CD4-positive, alpha-beta T cell treated with Interleukin-2 at 100 ng/mL for 4 hours (primary cell): ENCODE measurements at places on chromosomes 16 and 17.

- DNase-seq: no peak
Measured at GRCh38 chr16:26987597-26988010, 79.1 kb upstream of the C16orf82 start.

DNA sequence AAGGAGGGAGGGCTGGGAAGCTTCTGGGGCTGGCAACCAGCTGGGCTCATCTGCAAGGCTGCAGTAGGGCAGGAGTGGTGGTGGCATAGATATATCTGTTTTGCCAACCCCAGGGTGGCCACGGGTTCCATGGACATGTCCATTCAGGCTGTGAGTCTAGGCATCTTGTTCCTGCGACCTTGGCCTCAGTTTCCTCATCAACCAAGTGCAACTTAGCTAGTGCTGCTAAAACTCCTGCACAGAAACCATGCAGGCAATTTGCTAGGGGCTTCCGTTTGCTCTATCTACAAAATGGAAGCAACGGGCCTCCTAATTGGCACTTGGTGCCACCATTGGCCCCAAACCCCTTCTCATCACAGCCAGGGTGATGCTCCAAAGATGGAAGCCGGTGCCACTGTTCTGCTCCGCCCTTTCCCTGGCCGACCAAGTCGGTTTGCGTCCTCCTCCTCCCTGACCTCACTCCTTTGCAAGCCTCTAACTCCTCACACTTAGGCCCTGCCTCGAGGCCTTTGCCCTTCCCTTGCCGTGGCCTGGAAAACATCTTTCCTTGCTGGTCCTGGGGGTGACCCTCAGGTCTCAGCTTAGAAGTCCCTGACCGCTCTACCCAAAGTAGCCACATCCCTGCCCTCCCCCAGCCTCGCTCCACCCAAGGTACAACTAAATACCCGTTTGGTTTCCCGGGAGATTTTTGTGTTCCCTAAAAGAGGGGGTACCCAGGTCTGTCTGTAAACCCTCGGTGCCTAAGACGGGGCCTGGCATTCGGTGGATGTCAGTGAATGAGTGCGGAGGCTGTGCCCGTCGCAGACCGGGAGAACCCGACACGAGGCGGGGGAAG is 1.2 kb downstream of the SREBF1 start:
- DNase-seq: no peak

- peak; percentile 89 for DNase-seq
Measured at GRCh38 chr17:29140051-29140621, 40.1 kb downstream of the MYO18A start.

DNA sequence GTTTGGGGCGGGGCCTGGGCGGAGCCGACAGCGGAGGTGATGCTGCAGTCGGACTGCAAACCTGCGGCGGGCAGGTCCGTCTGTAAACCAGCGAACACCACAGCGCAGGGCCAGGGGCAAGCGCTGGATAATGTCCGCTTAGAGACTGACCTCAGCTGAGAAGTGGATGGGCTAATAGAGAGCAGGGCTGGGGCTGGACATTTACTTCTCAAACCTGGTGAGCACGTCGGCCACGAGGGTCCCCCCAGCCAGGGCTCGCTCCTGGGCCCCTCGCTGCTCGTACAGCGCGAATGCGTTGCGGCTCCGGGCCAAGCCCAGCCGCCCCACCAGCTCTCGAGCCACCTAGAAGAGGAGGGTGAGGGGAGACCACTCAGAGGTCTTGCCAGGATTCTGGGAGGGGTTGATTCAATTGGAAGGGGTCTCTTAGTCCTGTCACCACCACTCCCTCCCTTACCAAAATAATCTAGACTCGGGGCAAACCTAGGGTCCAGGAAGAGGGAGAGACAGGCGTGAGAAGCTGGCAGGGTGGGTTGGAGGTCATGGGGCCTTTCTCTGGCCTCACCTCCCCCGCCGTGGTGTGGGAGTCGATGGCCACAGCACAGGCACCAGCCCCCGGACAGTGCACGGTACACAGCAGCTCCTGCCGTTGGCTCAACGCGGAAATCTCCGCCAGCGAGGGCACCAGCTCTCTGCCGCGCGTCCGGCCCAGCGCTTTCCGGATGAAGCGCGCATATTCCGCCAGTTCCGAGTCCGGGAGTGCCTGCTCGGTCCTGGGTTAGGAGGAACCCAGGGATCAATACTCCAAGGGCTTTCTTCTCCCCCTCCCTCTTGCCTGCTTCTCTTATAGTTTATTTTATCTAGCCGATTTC is 5.8 kb downstream of the PLEKHH3 start:
- no peak for DNase-seq

DNA sequence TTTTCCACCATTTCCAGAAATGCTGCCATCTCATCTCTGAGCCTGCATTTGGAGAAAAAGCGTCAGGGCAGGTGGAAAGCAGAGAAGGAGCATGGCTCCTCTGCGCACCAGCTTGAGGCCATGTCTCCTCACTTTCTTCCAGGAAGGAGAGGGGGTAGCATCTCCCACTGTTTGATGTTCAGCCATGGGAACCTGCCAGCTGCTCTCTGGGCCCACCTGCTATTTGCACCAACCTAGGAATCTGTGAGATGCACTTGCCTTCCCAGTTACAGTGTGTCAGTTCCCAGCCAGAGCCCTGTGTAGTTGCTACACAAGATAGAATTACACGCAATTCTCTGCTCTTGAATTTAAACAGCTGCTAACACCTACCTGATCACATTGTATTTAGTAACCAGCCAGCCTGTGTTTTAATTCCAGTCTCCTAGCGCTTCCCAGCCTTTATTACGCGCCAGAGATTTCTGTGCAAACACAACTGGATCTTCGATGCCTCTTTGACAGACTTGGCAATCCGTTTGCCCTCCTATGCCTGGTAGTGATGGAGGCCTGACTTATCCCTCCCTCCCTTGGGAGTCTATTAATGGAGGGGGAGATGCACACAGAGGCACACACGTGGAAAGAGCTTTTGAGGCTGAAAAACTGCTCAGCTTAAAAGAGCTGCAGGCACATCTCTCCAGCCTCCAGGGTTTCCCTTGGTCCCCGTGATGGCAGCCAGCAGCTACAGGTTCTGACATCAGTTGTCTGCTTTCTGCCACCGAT is 98.1 kb upstream of the SEC14L1 start:
- no peak for DNase-seq

- DNase-seq: no peak
Measured at GRCh38 chr16:88554711-88555264, 15.4 kb upstream of the ZC3H18 start.
